ACHN (cell line): ENCODE measurements at places on chromosomes 16 and 17.

- no peak for DNase-seq
Measured at GRCh38 chr17:57803021-57803420, 46.8 kb downstream of the MRPS23 start.

DNA sequence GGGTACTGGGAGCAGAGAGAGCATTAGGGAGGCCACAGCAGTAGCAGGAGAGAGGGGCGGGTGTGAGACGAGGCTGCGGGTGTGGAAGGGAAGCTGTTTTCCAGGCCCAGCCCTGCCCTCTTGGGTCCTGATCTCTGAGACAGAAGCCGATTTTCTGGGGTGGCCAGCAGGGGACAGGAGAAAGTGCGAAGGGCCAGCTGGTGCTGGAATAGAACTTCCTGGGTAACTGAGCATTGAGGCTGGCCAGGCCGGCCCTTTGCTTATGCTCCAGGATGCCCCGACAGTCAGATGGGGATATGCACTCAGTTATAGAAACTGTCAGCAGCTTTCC lies 804 bp downstream of the BTBD17 start:
- no peak for DNase-seq

DNA sequence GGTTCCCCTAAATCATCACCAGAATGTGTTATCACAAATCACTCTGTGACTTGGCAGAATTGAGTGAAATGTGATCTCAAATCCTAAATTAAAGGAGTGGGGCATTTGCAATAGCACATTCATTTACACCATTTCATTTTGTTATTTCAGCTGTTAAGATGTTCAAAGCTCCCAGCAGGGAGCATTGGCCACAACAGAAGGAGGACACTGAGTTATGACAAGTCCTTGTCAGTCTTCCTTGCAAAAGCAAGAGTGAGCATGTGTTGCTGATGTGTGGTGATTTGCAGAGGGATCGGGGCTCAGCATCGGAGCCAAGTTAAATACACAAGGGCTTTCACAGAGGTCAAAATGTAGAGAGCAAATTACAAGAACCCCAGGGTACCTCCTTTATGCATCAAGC lies 372.2 kb upstream of the CDH5 start:
- no peak for DNase-seq

DNA sequence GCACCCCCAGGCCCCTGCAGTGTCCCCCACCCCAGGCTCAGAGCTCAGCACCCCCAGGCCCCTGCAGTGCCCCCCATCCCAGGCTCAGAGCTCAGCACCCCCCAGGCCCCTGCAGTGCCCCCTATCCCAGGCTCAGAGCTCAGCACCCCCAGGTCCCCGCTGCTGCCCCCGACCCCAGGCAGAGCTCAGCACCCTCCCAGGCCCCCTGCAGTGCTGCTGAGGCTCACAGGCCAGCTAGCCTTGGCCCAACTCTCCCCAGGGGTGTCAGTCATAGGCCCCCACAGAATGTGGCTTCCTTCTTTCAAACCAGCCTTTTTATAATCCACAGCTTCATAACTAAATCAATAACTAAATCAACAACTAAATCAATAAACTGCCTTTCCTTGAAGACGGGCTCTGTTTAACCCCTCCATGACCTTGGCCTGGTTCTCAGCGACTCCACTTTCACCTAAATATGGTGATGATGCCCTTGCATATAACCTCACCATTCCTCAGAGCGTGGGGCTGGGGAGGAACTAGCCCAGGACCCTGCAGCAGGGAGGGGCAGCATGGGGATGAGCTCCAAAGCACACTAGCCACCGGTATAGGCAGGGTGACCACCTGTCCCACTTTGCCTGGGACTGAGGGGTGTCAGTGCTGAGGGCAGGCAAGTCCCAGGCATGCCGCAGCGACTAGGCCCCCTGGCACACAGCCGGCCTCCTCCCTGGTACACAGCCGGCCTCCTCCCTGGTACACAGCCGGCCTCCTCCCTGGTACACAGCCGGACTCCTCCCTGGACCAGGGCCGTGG lies 5.0 kb downstream of the NOTUM start:
- DNase-seq = no peak

DNA sequence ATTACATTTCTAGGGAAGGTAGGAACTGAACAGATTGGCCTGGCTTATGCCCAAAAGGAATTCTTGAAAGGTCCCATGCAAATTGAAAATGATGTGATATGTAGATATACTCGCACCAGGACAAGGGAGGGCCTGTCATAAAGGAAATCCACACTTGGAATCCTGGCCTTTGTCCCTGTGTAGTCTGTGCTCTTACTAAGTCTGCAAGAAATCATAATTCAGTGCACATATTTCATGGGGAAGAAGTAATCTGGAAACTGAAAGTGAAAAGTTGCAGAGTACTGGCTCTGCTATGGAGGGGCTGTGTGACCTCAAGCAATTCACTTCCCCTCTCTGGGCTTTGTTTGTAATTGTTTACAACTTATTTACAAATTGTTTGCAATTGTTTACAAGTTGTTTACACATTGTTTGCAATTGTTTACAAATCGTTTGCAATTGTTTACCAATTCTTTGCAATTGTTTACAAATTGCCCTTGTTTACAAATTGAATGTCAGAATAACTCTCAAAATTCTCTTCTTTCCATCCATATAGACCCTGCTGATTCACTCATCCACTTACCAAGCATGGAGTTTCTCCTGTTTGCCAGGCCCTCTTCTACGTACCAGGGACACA lies 12.9 kb downstream of the SCNN1G start:
- no peak for DNase-seq

DNA sequence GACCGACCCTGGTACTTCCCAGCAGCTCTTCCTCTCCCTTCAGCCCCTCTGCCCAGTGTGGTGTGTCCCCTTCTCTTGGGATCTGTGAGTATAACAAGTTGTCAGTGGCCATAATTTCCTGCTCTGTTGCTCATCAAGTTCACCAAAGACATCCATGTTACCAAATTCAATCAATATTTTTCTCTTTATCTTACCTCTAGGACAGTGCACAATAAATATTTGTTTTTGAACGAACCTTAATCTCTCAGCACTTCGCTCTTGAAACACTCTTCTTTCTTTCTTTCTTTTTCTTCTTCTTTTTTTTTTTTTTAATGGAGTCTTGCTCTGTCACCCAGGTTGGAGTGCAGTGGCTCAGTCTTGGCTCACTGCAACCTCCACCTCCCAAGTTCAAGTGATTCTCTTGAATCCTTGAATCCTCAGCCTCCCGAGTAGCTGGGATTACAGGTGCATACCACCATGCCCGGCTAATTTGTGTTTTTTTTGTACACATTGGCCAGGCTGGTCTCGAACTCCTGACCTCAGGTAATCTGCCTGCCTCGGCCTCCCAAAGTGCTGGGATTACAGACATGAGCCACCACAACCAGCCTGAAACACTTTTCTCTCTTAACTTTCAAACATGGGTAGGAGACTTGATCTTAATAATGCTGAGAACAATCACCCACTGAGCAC lies 2.7 kb upstream of the UMOD start:
- no peak for DNase-seq
